ENCODE measurements at places on chromosomes 12 and 14. TPM values are rescaled to one million over a fixed set of nuclear protein-coding genes. Genes with fewer than 3 reads are reported as not detected.

- no peak for DNase-seq
These were observed 612 bp downstream of the VPS37B start for GRCh38 chr12:122895320-122895703.

- peak; percentile 45 for DNase-seq
These were observed 7.8 kb upstream of the DTX1 start for GRCh38 chr12:113048716-113049127.

- no peak for DNase-seq
These were observed 21.8 kb downstream of the ENTPD5 start for GRCh38 chr14:73997108-73997943.

- peak; percentile 52 for DNase-seq
These were observed 64.9 kb downstream of the DDX51 start for GRCh38 chr12:132079200-132079599.

The SMCO2 gene
- total RNA-seq = not detected

GRCh38 chr12:97556302-97556779, 93.7 kb downstream of the RMST start:
- peak; percentile 26 for DNase-seq

- DNase-seq = no peak
These were observed 55.7 kb upstream of the PTGR2 start for GRCh38 chr14:73795974-73796373.

- no peak for DNase-seq
These were observed 49.6 kb upstream of the GSC start for GRCh38 chr14:94819531-94819930.

The INSM2 gene
- total RNA-seq = not detected

DNA sequence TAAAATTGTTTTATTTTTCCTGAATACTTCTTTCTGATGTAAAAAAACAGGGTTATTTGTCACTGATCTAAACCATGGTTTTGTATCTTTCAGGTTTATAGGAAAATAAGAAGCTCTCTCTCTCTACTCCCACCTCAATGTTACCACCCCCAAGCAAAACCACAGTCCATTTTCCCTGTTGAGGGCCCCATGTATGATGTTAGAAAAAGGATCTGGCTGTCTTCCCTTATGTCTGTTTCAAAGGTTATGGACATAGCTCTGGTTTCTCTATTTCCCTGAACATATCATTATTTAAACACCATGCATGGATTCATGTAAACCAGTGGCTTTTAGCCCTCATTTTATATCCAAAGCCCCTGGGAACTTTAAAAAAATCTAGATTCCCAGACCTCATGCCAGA, 649.0 kb upstream of the TBX3 start:
- DNase-seq = no peak

GRCh38 chr14:92650581-92651105, 97.8 kb downstream of the LGMN start:
- no peak for DNase-seq

DNA sequence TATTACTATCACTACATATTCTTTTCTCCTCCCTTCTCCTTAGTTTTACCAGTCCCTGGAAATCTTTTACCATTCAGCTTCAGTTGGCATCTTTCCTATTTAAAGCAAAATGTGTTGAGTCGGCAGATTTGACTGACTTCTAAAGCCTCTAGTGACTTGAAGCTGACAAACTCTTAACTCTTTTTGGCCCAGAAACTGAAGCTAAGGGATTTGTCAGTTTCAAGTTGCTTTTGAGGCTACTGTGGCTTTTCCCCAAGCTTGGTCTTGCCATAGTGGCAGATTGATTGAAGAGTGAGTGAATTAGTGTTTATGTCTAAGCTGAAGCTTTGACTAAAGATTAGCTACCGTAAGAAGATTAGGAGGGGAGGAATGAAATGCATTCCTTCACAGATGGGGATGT, 104.0 kb downstream of the ETNK1 start:
- no peak for DNase-seq

DNA sequence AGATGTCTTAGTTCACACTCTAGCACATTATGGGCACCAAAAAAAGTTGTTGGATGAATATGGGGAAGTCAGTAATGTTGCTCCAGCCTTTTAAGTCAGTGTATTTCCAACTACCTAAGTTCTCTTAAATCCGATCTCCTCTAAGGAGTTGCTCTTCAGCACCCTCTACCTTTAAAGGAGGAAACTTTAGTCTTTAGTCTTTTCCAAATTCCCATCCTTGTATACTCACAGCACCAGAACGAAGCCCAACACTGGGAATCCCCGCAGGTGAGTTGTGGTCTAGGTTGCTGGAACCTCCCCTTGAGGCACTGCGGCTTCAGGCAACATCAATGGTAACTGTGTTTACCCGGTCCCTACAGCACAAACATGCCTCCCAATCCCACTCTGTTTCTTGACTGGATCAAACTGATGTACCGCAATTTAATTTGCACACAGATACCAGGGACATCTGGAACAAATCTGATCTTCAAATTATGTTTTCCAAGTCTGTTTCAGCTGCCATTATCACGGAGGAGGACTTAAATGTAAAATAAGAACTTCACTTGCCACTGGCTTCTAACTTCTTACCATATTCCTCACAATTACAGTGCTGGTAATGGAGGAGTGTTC, 179.0 kb downstream of the FOXN3 start:
- no peak for DNase-seq

The GLT1D1 gene
- 0.38 TPM for total RNA-seq

GRCh38 chr14:98704441-98704840, 567.6 kb downstream of the BCL11B start:
- no peak for DNase-seq

DNA sequence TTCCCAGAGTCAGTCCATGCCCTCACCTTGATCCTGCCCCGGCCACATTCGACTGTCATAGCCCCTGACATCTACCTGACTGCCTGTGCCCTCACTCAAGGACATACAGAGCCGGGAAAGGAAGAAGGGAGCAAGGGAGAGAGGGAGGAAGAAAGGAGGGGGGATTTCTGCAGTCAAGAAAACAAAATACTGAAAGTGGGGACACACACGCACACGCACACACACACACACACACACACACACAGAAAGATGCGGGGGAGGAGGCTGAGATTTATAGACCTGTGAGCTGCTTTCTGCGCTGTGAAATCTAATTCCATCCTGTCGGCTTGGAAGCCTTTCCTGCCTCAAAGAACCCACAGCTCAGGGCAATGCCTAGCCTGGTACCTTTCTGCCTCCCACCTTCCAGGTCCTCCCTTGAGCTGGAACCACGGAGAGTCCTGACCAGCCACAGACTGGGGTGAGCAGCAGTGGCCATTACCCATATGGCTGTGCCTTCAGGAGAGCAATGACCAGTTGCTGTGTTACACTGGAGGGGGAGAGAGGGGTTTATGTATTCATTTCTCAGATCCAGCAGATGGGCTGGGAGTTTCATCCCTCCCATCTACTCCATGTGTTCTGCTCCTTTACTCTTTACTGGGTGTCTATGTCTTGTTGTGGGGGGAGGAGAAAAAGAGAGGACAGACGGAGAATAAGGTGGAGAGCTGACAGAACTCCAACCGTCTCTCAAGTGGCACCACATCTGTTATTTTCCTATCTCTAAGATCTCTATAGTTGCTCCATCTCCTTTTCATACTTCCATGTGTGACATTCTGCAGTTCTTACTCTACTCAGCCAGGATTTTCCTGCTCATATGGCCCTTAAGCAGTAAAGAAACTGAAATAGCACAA, 12.9 kb downstream of the C14orf93 start:
- no peak for DNase-seq

DNA sequence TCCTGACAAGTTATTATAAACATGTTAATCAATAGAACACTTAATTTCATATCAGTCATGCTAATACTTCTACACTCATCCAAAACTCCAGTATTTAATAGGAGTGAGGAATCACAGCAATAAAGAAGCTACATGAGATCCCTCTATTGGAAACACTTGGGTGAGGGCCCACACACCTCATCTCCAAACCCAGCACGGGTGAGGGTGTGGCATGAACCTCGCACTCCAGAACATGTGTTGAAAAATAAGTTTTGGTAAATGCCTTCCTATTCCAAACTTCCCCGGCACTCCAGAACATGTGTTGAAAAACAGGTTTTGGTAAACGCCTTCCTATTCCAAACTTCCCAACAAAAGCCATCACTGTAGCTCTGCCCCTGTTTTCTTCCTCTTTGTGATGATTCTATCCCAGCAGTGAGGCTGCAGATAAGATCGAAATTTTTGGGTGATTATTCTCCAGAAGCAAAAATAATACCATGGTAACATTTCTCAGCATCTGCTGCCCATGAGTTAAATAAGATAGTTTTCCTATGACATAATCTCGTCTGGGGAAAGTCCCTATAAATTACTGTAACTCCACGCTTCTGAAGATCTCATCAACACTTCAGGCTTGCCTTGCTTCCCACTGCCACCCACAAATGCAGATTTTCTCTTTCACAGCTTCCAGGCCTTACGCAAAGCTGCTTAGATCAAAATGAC, 24.4 kb upstream of the PTPRB start:
- DNase-seq = no peak

The LBHD2 gene
- total RNA-seq = not detected

- no peak for DNase-seq
These were observed 141.9 kb upstream of the C14orf180 start for GRCh38 chr14:104437703-104438102.

GRCh38 chr12:122793685-122794106, 19.3 kb downstream of the CCDC62 start:
- DNase-seq = no peak

- no peak for DNase-seq
These were observed 203.1 kb downstream of the ITPR2 start for GRCh38 chr12:26629864-26630263.

DNA sequence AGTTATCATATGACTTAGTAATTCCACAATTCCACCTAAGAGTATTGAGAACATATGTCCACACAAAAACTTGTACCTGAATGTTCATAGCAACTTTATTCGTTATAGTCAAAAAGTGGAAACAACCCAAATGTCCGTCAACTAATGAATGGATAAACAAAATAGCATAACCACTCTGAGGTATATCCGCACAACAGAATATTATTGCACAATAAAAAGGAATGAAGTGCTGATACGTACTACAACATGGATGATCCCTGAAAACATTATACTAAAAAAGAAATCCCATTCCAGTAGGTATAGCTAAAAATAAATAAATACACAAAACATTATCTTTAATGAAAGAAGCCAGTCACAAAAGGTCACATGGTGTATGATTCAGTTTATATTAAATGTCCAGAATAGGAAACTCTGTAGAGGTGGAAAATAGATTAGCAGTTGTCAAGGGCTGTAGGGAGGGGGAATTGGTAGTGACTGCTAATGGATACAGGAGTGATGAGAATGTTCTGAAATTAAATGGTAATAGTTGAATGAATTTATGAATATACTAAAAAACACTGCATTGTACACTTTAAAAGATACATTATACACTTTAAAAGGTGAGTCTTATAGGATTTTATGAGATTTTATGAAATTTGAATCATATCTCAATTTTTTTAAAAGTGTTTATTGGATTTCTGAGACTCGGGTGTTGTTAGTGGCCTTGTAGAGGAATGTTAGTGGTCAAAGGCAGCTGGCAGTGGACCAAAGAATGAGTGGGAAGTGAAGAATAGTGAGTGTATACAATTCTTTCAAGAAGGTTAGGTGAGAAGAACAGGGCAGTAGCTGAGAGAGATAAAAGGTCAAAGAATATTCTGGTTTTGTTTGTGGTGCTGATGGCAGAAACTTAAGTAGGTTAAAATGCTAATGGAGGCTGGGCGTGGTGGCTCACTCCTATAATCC, 36.3 kb upstream of the BAZ1A start:
- DNase-seq = no peak

GRCh38 chr12:89160716-89161123, 191.6 kb downstream of the DUSP6 start:
- DNase-seq = peak; percentile 65

- DNase-seq = no peak
These were observed 278.0 kb downstream of the CEP128 start for GRCh38 chr14:80663541-80663940.

The KLRF1 gene
- total RNA-seq = 0.27 TPM

GRCh38 chr12:65490250-65490649, 211.8 kb downstream of the MSRB3 start:
- no peak for DNase-seq

The RGS6 gene
- total RNA-seq = 18.5 TPM

Data from left cardiac atrium (tissue), 4 donors.